Astrocyte (in vitro differentiated cells and primary cell): ENCODE measurements at places on chromosomes 11 and 22.

GRCh38 chr11:67022961-67023956 lies at the start of gene SYT12:
Gene SYT12, plus strand, starts transcription at chr11:67023134. Its CDS starts 7,011 bp downstream, at chr11:67030145.
- no peaks in the 10 kb centered on the region for H3K36me3 ChIP-seq
- H3K4me3 ChIP-seq: peak within 1 kb of the TSS; percentile 42
- no peak for DNase-seq
- H3K27ac ChIP-seq: no peak within 1 kb of the TSS

- no peaks in the 10 kb centered on the region for H3K4me1 ChIP-seq
- H3K4me3 ChIP-seq: no peak overlapping the region
Observed at GRCh38 chr11:43996318-43996717, 51.5 kb upstream of the ACCSL start.

DNA sequence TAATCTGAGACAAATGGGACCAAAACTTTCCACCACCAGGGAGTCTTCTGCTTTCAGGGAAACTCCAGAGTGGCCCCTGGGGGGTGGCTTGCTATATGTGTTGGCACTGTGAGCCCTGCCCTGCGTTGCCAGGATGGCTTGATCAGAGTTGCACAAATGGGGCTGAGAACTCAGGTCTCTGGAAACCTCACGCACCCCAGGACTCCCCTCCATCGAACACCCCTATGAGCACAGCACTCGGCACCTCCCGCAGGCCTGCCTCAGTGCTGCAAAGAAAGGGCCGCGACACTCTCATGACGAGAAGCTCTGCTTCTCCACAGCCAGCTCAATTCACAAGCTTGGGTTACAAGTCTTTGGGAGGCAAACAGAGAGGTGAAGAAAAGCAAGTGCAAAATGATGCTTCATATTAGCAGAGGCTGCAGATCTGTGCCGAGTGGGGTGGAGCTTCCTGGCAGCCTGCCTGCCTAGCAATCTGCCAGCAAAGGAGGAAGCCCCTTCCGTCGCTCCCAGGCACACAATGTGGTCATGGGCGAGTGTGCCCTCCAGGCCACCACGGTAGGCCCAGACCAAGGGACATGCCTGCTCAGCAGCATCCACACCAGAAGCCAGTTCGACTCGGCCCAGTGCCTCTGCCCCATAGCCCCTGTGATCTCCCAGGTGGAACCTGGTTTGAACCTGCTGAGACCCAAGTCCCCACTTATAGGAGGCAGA lies 55.7 kb downstream of the MYH9 start:
- H3K36me3 ChIP-seq: peaks cover 60% of the 10 kb centered on the region
- peak overlapping the region; percentile 99 for H3K27ac ChIP-seq
- H3K4me1 ChIP-seq: peaks cover 100% of the 10 kb centered on the region
- no peak for DNase-seq
- H3K4me3 ChIP-seq: no peak overlapping the region
- H3K27me3 ChIP-seq: no peaks in the 10 kb centered on the region

GRCh38 chr11:2298795-2299761 lies 2.6 kb downstream of the C11orf21 start:
- peaks cover 3% of the 10 kb centered on the region for H3K27me3 ChIP-seq
- H3K36me3 ChIP-seq: no peaks in the 10 kb centered on the region
- H3K4me1 ChIP-seq: no peaks in the 10 kb centered on the region

DNA sequence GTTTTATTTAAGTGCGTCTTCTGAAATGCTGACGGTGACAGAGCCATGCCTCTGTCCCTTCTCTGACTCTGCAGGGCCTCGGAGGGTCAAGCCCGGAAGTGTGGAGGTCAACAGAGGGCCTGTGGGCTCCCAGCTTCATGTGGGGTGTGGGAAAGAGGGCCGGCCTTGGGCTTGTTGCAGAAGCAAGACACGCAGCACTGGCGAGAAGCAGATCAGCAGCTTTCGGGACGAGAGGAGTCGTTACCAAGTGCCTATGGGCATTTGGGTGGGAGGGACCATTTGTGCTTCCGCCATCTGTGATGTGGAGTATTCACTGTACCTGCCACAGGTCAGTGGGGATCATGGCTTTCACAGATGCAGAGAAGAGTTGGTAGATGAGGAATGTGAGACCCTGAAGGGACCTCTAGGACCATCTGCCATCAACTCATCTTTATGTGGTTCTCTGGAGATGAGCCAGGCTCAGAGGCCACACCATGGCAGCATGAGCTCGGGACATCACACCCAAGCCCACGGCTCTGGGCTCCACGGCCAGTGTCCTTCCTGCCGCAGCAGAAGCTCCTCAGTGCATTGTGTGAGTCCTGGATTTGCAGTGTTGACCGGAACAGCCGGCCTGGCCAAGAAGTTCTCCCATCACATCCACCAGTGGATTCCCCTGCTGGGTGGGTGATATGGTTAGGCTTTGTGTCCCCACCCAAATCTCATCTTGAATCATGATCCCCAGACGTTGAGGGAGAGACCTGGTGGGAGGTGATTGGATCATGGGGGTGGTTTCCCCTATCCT lies 590.7 kb downstream of the TBC1D22A start:
- no peaks in the 10 kb centered on the region for H3K4me1 ChIP-seq
- H3K27ac ChIP-seq: no peak overlapping the region
- no peak for DNase-seq
- no peaks in the 10 kb centered on the region for H3K27me3 ChIP-seq

- H3K27ac ChIP-seq: no peak overlapping the region
- DNase-seq: no peak
- H3K4me1 ChIP-seq: no peaks in the 10 kb centered on the region
- no peaks in the 10 kb centered on the region for H3K36me3 ChIP-seq
- no peak overlapping the region for H3K4me3 ChIP-seq
Observed at GRCh38 chr11:61106894-61107470, 4.7 kb downstream of the CD5 start.
